ENCODE measurements at places on chromosomes 4 and X.

DNA sequence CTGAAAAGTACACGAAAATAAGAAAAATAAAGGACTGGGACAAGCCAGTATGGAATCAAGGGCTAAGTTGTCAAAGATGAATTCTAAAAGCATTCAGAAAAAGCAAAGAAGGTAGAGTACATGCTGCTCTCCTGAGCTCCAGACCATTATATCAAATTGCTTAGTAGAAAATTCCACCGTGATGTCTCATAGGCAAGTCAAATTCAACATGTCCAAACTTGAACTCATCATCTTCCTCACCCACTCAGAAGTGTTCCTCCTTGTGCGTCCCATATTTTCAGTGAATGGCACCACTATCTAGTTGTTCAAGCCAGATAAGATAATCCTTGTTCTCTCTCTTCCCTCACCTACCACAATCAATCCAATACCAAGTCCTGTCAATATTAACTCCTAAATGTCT, 37.5 kb upstream of the IL13RA2 start:
- no peak for DNase-seq

DNA sequence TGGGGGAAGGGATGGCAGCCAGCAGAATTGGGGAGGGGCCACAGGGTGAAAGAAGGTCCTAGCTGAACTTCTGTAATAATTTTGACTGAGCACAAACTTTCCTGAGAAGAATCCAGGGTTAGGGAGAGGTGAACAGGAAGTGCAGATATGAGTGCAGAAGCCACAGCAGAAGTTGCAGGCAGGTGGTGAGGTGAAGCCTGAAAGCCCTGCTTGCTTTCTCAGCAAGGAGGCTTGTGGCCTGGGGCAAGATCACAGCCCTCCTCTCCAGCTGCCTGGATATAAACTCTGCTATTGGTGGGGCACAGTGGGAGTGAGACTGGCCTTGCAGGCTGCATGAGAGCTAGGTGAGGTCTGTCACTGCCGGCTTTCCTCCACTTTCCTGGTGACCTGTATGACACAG, 44.1 kb upstream of the UPRT start:
- DNase-seq, result no peak

GRCh38 chr4:185651137-185651677, 115.9 kb upstream of the PDLIM3 start:
- no peak for DNase-seq

DNA sequence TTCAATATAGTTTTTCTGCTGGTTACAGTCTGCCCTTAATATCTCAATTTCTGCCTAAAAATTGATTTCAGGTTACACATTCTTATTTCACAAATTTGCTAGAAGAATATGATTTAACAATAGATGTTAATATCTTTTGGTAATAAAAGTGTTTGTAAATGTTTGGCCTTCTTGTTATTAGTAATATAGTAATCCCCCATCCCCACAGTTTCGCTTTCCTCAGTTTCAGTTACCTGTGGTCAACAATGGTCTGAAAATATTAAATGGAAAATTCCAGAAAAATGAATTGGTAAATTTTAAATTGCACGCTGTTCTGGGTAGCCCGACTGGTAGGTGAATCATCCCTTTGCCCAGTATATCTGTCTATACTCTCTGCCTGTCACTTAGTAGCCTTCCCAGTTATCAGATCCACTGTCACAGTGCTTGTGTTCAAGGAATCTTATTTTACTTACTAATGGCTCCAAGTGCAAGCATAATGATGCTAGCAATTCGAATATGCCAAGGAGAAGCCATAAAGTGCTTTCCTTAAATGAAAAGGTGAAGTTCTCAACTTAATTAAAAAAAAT, 3.5 kb upstream of the BMP2K start:
- no peak for DNase-seq

- DNase-seq, result no peak
These were observed 652.5 kb downstream of the GABRG1 start for GRCh38 chr4:45471335-45471734.

DNA sequence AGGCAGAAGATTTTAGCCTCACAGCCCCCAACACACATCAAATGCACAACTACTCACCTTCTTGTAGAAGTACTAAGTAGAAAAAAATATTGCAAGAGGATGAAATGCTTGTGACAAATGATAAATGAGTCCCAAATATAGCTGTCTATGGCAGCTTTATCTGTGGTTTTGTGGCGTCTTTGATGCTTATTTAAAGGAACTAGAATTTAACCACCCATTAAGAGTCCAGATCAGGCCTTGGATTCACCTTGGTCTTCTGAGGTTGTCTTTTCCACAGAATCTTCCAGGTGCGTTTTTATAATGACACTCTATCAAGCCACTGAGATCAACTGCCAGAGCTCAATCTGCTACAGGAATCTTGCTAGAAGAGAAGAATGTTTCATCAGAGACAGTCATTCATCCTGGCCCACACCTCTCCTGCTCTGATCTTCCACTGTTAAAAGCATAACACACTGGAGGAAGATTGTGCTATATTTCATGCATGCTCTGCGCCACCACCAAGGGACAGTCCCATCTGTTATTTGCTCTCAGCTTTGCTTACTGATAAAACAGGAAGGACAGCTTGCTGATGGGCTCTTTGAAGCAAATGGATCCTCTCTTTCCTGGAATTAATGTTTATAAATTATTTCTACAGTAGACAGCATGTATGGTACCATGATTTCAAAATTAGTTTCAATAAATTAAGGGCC, 144.1 kb downstream of the SLC7A11 start:
- DNase-seq, result no peak

DNA sequence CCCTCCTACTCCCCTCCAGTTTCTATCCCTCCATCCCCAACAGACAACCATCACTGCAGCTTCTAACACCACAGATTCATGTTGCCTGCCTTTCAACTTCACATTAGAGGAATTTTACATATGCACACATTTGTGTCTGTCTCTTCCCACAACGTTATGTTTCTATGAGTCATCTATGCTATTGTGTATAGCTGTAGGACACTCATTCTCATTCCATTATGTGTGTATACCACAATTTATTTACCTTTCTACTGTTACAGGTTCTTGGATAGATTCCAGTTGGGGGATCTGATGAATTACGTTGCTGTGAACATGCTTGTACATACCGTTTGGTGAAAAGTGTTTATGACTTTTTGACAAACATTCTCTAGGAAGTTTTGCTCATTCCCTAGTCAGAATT, 58.8 kb upstream of the TRPC3 start:
- no peak for DNase-seq

- no peak for DNase-seq
These were observed 674.1 kb downstream of the RAPGEF2 start for GRCh38 chr4:159776961-159777360.

DNA sequence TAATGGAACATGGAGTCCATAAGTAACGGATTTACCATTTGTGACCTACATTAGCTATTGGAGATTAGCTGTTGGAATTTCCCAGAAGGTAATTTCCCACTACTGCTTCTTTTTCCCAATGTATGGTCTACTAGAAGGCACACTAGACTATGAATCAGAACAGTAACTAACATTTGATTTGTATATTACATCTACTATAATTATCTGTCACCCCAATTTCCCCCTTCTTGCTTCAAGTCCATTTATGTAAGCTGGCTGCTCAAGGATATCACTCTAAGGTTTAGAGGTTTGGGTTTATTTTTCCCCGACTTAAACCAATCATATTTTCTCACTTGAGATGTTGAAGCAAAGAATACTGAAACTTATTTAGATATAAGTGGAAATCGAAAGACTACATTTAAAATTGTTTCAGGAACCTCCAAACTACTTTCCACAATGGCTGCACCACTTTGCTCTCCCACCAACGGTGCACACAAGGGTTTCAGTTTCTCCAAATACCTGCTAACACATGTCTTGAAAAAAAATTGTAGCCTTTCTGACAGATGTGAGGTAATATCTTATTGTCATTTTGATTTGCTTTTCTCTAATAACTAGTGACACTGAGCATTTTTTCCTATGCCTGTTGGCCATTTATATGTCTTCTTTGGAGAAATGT, 33.3 kb upstream of the H2AZ1 start:
- no peak for DNase-seq

GRCh38 chrX:46713672-46714490, 45.0 kb downstream of the SLC9A7 start:
- no peak for DNase-seq

DNA sequence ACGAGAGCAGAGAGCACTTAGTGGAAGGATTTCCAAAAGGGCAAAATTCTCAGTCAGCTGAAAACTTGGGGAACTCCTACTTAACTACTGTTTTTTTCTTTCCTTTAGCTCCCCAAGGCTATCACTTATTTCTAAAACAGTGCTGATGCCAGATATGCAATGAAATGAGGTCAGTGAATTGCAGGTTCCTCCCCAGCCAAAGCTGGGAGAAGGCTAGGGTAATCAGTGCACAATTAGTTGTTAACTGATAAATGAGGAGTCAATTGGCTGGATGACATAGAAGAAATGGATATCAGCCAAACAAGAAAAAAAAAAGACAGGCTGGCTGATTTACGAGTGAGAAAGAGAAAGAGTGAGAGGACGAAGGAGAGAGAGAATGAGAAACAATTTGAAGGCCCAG, 195.6 kb downstream of the GPC3 start:
- no peak for DNase-seq

DNA sequence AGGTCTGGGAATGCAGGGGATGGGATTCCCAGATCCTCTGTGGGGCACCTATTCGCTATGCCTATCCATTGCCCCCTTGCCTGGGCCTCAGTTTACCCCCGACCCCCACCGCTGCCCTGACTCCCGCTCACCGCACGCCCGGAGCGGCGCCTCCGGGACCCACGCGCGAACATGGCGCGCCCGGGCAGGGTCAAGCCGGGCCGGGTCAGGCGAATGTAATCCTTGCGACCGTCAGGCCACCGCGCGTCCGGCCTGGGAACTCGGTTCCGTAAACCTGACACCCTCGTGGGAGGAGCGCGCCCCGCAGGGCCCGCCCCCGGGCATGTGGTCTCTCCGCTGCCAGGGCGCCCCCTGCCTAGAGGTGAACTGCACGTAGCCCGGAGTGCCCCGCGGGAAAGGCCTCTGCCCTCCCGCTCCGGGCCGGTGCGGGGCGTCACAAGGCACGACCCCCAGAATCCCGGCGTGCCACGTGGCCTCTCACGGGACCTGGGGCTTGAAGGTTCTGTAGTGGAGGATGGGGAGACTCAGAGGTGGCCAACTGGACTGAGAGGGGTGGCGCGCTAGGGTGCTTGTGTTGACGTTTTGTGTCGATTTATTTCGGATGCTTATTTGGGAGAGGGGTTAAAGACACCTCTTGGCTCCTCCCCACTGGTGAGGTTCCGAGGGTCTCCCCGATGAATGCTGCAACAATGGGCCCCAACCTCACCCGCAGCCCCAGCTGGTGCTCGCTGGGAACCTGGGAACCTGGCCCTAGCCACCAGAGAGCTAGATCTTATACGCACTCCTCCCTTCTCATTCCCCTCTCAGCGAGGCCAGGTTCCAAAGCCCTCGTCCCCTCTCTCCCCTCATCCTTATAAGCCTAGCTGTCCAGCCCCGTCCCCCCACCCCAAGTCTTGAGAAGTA, at the start of gene PRICKLE3:
PRICKLE3 (minus strand) TSS at position 249 of the 903 bp plus-strand sequence; CDS start at position 173, 76 bp downstream.
- peak; percentile 9 for DNase-seq

GRCh38 chrX:134452596-134452995, 7.4 kb upstream of the HPRT1 start:
- DNase-seq, result no peak

- DNase-seq, result no peak
These were observed 50.2 kb downstream of the ANKRD17 start for GRCh38 chr4:73208376-73208775.

- no peak for DNase-seq
These were observed 764.4 kb upstream of the PCDH10 start for GRCh38 chr4:132384709-132385108.

GRCh38 chrX:118976599-118977340, 2.4 kb downstream of the LONRF3 start:
- no peak for DNase-seq

DNA sequence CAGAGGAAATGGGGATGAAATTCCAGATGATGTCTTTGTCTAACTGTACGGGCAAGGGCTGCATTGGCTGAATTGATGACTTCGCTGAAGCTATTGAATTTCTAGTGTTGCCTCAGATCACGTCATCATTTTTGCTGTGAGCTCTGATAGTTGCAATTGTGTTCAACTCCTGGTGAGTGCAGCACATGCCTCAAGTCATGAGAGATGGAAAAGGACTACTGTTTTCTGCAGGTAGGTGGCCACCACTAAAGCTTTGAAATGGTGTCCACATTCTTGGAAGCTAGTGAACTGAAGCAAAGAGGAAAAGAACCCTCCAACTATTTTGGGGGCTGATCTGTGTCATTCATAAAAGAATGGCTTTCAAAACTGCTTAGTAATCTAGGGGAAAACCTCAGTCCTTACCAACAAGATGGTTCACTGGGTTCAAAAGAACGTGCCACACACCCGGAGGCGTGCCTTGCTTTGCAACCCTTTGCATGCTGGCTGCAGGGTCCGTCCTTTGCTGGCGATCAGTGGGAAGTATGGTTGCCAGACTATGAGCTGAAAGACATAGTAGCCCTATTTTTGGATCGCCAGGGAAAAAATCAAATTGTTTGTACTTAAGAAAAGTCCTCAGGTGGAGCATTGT, 88.1 kb upstream of the STOX2 start:
- no peak for DNase-seq

DNA sequence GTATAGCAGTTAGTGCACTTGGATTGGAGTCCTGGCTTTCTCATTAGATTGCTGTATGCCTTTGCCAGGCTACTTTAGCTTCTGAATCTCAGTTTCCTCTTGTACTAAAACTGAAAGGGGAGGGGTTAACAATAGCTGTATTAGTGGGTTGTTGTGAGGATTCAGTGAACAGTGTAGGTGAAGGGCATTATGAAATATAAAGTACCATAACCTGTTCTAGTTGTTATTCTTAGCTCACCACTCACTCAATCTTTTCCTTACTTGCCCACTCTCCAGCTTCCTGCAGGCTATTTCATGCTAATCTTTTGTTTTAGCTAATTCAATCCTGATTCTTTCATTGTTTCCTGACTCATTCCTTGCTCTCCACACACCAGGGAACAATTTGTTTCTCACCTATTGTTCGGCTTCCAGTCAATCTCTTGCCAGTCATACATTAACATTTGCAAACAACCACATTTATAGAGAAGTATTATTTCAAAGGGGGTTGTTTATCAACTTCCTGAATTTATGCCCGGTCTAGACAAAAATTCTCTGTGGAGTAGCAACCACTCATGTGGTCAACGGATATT, 50.6 kb upstream of the EDA start:
- DNase-seq, result no peak

DNA sequence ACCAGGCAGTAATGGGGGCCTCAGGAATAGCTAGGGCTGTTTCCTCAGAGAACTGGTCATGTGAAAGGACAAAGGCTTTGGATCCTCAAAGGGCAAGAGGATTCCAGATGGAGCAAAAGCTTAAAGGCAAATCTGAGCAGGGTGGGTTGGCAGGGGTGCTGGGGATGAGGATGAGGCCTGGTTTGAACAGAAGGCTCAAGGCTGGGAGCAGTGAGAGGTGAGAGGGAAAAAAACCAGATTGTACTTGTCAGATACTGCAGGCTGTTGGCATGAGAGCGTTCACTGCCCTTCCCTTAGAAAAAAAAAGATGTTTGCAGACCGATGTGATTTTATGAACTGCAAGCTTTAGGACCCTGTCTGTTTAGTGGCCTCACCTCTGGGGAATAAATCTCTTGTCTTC, 75.3 kb upstream of the PLAC1 start:
- no peak for DNase-seq

GRCh38 chrX:56813318-56813837, 84.3 kb downstream of the NBDY start:
- DNase-seq, result no peak
